SW 1271 (cell line): ENCODE measurements at places on chromosomes 4 and X.

DNA sequence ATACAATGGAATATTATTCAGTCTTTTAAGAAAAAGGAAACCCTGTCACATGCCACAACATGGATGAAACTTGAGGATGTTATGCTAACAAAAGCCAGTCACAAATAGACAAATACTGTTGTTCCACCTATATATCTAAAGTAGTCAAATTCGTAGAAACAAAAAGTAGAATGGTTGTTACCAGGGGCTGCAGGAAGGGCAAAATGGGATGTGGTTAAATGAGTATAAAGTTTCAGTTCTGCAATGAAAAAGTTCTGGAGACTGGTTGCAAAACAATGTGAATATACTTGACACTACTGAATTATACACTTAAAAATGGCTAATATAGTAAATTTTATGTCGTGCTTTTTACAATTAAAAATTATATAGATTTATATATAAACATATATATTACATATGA, 12.2 kb downstream of the SPOCK3 start:
- DNase-seq, result no peak

GRCh38 chrX:108117988-108118387, 26.4 kb downstream of the ATG4A start:
- no peak for DNase-seq

DNA sequence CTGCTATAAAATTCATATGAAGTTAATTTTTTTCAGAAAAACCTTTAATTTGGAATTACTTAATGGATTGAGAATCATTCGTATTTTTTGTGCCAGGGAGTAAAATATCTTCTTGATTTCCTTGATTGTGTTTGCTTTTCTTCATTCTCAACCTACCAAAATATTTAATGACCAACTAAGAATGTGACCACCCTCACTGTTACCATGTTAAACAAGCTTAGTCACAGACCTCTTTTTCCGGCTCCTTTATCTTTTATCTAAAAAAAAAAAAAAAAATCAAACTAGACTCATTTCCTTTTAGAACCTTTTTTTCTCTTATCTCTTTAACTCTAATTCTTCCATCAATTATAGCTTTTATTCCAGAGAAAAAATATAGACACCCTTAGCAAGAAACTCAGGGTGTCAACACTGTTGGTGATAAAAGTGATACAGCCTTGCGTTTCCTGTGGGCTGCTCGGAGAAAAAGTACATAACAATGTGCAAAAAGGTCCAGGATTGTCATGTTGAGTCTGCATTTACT, 20.6 kb upstream of the HPGDS start:
- no peak for DNase-seq

GRCh38 chr4:153248641-153249198, 44.5 kb downstream of the TRIM2 start:
- no peak for DNase-seq

GRCh38 chr4:7170012-7170411, 22.3 kb upstream of the SORCS2 start:
- DNase-seq, result no peak
